ENCODE measurements at places on chromosomes 4 and X.
A peak's percentile ranks its signal among the peaks of the same experiment; 100 is the strongest.

DNA sequence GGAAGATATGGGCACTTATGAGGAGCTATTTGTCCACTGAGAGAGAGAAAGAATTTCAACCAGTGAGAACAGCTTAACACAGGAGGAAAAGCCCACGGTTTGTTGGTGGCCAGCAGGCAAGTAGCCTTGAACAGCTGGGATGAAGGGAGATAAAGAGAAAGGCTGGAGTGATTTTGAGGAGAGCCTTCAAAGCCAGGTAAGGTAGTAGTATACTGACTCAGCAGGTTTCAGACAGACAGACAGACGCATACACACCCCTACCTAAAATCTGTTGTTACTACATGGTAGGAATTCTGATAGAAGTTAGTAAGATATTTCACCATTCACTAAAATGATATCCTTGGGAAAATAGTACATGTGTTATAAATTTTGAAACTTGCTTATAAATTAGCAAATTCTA is 60.5 kb downstream of the SEC24D start:
- no peak for DNase-seq

DNA sequence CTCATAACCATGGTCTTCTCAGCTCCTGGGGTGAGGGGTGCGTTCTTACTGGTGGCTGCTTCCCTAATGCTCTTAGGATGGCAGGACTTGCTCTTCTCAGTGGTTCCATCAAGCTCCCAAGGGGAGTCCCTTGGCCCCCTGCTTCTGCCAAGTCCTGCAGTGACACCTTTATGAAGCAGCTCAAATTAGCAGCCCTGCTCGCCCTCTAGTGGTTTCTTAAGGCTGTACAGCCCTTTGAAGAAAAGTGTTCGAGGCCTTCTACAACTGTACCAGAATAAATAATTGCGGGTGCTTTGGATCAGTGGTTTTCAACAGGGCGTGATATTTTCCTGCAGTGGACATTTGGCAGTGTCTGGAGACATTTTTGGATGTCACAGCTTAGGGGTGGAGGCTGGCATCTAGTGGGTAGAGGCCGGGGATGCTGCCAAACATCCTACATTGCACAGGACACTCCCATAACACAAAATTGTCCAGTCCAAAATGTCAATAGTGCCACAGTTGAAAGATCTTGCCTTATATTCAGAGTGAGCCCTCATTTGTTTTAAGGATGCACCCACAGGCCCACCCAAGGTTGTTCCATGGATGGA is 204.7 kb upstream of the S100G start:
- DNase-seq, result peak; percentile 6

- DNase-seq, result no peak
Observed at GRCh38 chr4:128854433-128854832, 44.9 kb downstream of the JADE1 start.

- DNase-seq, result no peak
Observed at GRCh38 chrX:40064055-40064597, 33.6 kb downstream of the BCOR start.

- no peak for DNase-seq
Observed at GRCh38 chr4:156633847-156634246, 337.8 kb downstream of the PDGFC start.

DNA sequence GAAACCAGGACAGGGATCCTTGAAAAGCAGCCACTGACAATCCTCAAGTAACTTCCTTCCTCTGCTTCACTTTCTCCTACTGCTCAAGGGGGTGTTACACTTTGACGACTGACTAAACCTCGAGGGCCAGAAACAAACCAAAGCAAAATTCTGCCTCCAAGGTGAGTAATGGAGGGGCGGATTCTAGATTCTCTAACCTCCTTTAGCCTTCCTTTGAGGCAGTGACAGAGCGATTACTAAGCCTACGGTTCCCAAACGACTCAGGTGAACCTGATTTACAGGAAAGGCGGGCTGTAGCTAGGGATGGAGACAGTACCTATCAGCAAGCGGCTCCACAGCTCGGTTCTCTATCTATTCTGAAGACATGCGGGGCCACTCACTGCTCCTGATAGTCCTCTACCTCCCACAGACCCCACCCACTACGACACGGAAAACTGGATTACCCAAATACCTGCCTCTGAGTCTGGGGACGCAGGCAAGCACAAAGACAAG is 487 bp downstream of the TBCK start:
- DNase-seq, result peak; percentile 37

DNA sequence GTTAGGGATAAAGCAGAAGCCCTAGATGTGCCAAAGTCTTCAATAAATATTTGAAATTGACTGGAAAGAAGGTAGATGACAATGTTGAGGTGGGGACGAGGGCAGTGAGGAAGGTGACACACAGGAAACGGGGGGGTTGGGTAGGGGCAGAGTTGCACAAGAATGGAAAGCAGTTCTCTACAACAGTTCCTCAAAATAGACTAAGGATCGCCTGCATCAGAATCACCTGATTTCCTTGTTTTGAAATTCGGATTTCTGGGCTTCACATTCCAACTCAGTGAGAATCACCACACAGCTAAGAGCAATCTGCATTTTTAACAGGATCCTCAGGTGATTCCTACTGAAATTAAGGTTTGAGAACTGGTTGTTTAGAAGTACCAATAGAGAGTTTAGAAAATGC is 70.6 kb downstream of the ARFIP1 start:
- no peak for DNase-seq

DNA sequence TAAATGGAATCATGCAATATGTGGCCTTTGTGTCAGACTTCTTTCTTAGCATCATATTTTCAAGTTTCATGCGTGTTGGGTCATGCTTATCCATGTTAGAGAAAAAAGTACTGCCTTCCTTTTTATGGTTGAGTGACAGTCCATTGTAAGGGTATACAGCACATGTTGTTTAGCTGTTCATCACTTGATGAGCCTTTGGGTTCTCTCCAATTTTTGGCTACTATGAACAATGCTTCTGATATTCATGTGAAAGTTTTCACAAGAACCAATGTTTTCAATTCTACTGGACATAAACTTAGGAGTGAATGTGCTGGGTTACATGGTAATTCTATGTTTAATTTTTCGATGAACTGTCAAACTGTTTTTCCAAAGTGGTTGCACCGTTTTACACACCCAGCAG is 28.1 kb upstream of the LNX1 start:
- DNase-seq, result no peak

GRCh38 chr4:141121101-141121500 is 12.2 kb downstream of the RNF150 start:
- no peak for DNase-seq

- DNase-seq, result no peak
Observed at GRCh38 chr4:138034871-138035270, 207.3 kb downstream of the SLC7A11 start.

DNA sequence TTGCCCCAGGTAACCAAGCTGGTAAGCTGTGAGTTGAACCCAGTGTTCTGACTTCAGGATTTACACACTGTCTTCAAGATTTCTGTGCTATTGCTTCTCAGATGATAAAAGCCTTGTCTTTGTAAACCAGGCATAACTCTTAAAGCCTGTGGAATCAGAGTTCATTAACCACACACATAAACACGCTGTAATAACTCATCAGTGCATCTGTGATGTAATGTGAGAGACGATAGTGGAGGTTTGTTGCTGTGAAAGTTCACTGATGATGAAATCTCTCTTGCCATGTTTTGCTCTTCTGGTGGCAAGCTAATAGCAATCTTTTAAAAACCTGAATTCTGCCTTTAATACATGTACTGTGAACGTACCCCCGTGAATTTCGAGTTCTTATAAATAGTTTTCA is 41.5 kb downstream of the CLCN4 start:
- DNase-seq, result no peak
